Esophagus squamous epithelium (tissue), 5 donors: ENCODE measurements at places on chromosomes 3 and 15.

GRCh38 chr3:102162251-102162650, 272.6 kb upstream of the ZPLD1 start:
- no peak for DNase-seq

DNA sequence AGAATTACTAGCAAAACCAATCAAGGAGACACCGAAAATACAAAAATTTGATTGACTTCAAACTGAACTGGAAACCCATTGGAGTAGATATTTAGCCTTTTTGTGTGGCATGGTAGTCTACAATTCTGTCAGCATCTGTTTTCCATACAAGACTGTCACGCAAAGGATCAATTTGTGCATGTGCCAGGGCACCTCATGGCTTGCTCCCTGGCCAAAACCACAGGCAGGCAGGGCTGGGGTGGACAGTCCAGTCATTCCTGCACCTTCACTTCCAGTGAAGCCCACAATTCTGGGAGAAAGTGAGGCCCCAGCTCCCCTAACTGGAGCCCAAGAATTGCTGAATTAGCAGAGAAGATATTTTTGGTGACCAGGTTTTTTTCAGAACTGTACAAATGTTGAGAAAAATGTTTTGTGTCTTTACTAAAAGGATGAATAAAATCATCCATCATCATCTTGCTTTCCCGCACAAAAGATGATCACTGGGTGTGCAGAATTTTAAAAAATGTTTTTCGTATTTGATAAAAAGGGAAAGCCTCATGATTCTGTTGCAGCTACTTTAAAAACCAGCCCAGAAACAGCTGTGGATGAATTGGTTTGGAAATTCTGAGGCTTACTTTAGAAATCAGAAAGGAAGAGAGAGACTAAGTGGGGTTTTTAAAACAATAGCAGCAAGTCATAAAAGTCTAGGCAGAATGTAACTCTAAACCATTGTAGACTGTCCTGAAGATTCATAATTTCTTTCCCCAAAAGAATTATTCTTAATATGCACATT, 86.4 kb downstream of the PCCB start:
- no peak for DNase-seq

DNA sequence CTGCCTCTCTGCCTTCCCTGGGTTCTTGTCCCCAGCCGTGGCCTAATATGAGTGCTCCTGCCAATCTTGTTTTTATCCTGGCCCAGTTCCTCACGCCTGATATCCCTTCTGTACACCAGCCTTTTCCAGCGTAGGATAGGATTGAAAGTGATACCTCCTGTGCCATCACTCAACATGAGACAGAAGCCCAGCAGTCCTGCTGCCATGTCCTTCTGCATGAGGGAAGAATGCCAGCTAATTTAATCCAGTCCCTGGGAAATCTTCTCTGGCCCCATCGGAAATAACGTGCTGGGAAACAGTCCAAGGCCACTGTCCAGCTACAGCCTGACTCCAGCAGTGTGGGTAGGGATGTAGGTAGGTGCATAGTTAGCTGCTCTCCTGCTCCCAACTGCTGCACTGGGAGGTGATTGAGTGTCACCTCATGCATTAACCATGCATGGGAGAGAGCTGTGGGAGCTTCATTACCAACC, 92.0 kb upstream of the TPM1 start:
- no peak for DNase-seq

DNA sequence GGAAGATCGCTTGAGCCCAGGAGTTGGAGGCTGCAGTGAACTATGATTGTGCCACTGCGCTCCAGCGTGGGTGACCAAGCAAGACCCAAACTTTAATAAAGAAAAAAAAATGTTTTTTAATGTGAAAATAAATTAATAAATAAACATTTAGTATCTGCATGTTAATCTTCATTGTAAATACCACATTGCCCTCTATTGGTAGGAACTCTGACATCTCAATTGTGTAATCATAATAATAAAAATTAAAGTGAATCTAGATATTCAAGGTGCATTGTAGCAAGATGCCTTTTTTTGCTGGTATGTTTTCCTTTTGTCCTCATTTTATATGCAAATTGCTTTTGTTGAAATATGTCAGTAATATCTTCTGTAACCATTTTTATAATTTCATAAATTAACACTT, 95.0 kb upstream of the LIMD1 start:
- DNase-seq, result no peak

DNA sequence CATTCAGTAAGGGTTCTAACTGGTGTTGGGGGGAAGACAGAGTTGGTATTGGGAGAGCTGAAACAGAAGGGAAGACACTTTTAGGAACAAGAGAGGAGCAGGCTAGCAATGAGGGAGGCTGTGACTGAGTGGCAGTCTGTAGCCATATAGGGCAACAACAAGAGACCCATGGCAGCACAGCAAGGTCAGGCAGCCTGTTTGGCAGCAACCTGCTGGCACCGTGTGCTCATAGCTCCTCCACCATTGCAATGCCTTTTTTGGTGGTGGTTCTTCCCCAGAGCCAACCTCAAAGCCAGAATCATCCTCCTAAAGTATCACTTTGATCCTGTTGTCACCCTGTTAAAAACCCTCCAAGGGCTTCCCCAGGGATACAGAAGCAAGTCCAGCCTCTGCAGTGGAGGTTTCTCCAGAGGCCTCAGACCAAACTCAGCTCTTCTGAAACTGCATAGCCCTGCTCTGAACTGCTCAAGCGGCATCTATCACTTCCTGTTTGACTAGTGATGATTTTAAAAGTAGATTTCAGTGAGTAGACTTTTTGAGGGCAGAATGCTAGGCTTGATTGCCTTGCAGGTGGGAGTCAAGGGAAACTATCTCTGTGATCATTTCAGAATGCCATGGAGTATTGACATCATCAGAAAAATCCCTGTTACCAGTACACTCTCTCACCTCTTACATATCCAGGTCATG, 176.9 kb downstream of the STAC start:
- no peak for DNase-seq

DNA sequence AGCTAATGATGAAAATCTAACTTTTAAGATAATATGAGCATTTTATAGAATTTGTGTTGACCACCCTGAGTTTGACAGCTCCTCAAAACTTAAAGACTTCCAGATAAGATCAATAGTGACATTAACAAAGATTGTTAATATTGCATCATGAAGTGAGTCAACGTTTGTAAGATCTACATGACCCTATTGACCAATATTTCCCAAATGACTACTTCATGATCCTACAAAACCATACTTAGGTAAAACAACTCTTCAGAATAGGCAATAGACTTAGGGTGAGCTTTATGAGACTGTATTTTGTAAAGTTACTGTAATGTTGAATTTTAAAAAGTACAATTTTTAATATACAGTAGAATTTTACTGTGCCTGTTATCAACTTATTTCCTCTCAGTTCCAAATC, 422.7 kb upstream of the ALCAM start:
- no peak for DNase-seq

DNA sequence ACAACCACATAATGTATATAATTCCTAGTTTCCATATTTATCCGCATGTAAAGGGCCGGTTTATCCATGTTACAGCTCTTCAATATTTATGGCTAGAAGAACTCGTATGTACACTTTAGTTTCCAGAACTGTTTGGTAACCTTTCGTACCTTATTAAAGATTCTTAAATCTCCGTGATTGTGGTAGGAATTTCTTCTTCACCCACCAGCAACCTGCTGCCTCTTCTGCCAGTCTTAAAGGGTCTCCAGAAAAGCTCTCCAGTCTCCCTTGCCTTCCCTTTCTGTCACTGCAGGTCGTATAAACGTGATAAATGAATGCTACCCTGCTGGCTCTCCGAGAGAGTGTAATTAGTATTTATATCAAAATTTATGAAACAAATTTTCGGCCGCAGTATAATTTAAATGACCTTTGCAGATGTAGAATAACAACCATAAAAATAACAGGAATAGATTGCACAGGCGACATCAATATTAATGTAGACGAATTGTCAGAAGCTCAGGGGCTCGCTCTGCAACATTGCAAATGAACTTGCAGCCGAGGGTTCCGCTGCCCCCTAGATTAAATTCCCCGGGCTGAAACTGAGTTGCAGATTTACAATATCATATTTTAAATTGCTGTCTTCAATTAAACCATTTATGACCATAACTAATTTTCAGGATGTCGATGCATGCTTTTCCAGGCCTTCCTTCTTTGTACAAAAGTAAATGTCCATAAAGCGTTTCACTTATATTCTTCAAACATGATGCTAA, 5.4 kb downstream of the ZIC1 start:
- no peak for DNase-seq
